Stimulated activated CD4-positive, alpha-beta T cell treated with anti-CD3 and anti-CD28 coated beads, Interleukin-2, amount 100 ng/mL, for 24 hours (primary cell): ENCODE measurements at places on chromosomes 16 and 17.

DNA sequence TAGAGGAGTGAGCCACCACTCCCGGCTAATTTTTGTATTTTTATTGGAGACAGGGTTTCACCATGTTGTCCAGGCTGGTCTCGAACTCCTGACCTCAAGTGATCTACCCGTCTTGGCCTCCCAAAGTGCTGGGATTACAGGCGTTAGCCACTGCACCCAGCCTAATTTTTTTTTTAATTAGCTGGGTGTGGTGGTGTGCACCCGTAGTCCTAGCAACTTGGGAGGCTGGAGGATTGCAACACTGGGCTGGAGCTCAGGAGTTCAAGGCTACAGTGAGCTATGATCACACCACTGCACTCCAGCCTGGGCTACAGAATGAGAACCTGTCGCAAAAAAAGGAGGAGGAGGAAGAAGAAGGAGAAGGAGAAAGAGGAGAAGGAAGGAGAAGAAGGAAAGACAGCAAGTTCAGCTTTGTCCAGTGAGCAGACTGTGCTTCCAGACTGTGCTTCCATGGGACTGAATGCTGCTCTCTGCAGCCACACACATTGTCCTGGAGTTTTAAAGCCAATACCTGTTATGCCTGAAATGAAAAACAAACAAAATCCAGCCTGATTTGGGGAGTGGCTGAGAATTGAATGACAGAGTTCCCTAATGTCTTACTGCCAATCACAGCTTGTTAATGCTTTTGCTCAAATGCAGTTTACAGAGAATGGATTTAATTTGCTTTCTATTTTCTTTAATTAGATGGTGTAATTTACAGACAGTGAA lies 2.8 kb upstream of the TNFRSF13B start:
- DNase-seq, result no peak

DNA sequence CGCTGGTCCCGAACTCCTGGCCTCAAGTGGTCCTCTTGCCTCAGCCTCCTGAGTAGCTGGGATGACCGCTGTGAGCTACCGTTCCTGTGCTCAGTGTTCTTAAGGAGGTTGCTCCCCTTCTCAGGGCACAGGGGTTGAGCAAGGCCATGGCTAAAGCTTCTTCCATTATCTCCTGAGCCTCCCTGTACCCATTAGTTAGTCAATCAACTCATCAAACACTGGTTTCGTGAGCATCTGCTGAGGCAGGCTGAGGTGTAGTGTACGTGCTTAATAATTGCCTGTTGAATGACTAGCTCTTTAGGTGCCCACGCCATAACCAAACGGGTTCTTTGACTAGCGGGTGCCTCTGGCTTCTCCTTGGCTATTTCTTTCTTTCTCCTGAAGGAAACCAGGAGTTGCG lies 11.7 kb downstream of the SGCA start:
- DNase-seq, result no peak

DNA sequence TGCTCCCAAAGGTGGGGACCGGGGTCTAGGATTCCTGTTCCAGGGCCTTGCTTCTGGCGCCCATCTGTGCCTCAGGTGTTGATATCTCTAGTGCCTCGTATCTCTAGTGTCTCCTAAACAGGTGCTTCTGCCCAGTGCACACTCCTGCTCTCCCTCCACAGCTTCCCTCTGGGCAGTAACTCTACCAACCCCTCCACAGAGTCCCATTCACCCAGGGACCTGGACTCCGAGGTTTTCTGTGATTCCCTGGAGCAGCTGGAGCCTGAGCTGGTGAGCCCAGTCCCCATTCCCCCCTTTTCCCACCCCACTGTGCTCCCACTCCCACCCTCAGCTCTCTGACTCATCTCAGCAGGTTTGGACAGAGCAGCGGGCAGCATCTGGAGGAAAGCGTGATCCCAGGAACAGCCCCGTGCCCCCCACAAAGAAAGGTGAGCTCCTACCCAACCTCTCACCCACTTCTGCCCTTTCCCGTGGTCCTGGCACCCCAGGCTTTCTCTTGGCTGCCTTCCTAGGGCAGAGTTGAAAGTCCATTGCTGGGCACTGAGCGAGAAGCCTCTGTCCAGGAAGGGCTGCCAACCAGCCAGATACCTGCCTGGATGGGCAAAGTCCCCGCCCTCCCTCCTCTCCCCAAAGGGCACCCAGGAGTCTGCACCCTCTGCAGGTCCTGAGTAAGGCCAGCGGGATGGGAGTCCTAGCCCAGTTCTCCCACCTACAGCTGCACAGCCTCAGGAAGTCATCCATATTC lies 2.2 kb downstream of the ACBD4 start:
- no peak for DNase-seq

- DNase-seq, result no peak
These were observed 163.5 kb upstream of the ZNF267 start for GRCh38 chr16:31710134-31710533.

- DNase-seq, result no peak
These were observed 294.7 kb downstream of the KIF2B start for GRCh38 chr17:54117452-54117851.

DNA sequence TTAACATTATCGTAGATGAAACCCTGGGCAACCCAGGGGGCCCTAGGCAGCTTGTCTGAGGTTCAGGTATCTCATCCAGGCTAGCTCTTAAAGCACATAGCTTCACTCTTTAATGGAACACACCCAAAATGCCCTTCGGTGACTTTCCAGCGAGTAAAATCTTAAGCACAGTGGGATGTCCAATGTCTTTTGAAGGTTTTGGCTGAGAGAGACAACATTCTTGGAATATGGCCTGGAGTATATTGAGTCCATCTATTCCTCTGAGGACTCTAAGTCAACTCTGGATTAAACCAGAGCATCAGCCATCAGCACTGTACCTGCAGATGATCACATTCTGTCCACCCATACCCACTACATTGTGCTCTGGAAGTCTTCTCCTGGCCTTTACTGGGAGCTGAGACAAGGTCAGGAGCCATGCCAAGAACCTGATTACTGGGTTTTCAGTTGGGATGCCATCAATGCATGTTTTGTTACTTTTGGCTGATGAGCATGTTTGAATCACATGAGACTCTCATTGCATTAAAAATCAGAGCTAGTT lies 63.4 kb upstream of the CDH11 start:
- no peak for DNase-seq

DNA sequence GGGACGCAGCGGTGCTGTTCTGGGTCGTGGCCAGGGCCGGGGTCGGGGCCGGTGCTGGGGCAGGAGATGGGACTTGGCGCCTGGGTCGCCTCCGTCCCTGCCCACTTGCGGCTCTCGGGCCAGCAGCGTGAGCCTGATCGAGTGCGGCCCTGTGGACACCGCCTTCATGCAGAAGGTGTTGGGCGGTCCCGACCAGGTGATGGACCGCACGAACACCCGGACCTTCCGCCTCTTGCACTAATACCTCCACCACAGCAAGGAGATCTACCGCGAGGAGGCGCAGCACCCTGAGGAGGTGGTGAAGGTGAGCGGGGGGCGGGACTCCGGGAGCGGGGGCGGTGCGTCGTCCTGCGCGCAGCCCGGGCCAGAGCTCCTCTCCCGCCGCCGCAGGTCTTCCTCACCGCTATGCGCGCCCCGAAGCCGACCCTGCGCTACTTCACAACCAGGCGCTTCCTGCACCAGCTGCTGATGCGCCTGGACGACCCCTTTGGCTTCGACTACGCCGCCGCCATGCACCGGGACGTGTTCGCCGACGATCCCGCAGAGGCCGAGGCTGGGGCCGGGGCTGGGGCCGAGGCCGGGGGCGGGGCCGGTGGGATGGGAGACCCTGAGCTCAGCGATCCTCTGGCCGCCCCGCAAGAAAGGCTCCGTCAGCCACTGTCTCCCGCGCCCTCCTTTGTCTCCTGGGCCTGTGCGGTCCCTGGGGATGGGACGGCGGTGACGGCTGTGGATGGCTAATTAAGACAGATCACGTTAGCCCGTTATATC lies 4.5 kb upstream of the HSD17B1 start:
- DNase-seq, result peak; percentile 83

DNA sequence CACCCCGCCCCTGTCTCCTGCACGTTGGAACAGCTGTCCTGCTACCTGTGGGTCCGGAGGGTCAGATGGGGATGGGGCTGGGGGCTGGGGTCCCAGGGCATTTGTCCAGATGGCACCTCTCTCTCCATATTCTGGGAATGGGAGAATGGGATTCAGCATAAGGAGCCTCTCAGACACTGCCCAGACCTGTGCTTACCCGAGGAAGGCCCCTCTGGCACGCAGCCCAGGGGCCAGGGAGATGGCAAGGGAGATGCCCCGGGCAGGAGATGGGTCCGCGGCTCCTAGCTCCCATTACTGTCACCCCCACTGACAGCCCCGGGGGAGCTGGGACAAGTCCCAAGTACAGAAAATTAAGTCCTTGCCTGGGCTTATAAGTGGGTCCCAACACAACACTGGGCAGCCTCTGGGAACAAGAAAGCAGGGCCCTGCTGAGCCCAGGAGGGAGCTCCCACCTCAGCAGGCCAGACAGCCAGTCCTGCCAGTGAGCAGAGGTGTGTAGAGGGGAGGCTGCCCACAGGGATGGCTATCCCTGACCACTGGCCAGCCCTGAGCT lies 1.8 kb downstream of the VASN start:
- DNase-seq, result no peak

DNA sequence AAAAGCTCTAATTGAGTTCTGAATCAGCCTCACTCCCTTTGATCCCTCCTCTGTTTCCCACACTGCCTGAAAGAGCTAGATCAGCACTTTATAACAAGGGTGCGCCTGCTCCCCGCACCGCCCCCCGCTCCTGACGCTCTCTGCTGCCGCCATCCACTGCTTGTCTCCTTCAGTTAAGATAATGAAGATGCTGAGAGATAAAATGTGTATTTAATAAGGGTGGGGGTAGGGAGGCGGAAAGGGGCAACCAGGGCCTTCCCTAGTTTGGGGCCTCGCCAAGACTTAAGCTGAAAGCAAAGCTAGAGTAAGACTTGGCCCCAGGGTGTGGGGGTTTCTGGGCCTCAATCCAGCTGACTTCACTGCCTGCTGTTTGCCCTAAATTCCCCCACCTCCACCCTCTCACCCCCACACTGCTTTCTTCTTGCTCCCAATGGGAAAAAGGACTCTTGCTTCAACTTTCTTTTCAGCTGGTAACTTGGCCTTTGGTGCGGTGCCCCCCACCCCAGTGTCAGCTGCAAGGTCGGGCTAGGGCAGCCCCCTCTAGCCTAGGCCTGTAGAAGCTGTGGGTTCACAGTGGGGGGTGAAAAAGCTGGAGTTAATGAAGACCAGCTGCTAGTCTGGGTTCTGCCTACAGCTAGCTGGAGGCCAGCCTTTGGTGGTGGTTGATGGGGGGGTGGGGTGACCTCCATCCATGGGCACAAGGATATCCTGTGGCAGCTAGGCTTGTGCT lies 1.8 kb upstream of the RARA start:
- no peak for DNase-seq

GRCh38 chr17:45123930-45124796 lies 8.2 kb downstream of the PLCD3 start:
- peak; percentile 15 for DNase-seq

DNA sequence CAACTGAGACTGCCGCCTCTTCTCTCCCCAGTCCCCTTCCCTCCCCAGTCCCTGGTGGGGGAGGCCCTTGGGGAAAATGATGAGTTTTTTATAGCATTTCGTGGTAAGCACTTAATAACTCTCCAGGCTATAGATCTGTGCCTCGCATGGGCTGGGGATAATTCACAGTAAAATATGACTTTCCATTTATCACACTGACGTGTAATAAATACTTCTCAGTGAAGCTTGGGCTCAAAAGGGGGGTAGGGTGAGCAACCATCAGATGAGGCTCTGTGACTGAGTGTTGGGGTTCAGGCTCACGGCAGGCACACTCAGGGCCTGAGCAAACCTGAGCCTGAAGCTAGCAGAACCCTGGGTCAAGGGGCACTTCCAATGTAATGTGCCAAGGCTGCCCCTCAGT lies 101.6 kb downstream of the CCT6B start:
- no peak for DNase-seq

DNA sequence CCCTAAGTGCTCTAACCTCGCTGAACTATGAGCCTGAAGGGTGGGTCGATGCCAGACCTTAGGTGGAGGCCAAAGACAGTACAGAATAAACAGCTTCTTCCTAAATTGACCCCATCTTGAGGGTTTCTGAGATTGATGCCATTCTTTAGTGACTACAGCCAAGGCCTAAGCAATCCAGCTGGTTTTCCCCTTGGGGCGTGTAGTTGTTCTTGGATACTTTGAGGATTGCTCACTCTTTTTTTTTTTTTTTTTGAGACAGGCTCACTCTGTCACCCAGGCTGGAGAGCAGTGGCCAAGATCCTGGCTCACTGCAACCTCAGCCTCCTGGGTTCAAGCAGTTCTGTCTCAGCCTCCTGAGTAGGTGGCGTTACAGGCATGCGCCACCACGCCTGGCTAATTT lies 2.0 kb downstream of the OVCA2 start:
- no peak for DNase-seq

GRCh38 chr17:71725811-71726210 lies 395.0 kb upstream of the SOX9 start:
- DNase-seq, result no peak

GRCh38 chr16:89983536-89983935 lies 35.0 kb downstream of the DEF8 start:
- DNase-seq, result no peak

- DNase-seq, result no peak
These were observed 52.0 kb upstream of the TEX2 start for GRCh38 chr17:64315032-64315490.

DNA sequence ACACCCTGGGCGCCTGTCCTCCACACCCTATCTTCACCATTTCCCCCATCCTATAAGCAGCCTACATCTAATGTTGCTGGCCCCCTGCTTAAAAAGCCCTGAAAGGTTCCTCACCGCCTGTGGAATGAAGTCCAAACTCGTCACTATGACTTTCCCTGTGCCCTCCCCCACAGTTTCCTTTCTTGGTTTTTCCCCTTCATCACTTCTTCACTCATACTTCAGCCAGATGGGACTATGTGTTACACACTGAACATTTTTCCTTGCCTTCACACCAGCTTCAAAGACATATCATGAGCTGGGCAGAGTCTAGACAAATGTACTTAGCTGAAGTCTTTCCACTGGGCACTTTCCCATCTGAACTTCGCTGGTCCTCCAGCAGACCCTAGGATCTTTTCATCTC lies 1.5 kb upstream of the MARCHF10 start:
- DNase-seq, result no peak

- DNase-seq, result no peak
These were observed 6.1 kb downstream of the ARHGAP27 start for GRCh38 chr17:45426561-45426960.

GRCh38 chr16:49528060-49528865 lies 154.7 kb downstream of the C16orf78 start:
- peak; percentile 28 for DNase-seq

GRCh38 chr16:48511071-48511540 lies 98.9 kb downstream of the N4BP1 start:
- no peak for DNase-seq

DNA sequence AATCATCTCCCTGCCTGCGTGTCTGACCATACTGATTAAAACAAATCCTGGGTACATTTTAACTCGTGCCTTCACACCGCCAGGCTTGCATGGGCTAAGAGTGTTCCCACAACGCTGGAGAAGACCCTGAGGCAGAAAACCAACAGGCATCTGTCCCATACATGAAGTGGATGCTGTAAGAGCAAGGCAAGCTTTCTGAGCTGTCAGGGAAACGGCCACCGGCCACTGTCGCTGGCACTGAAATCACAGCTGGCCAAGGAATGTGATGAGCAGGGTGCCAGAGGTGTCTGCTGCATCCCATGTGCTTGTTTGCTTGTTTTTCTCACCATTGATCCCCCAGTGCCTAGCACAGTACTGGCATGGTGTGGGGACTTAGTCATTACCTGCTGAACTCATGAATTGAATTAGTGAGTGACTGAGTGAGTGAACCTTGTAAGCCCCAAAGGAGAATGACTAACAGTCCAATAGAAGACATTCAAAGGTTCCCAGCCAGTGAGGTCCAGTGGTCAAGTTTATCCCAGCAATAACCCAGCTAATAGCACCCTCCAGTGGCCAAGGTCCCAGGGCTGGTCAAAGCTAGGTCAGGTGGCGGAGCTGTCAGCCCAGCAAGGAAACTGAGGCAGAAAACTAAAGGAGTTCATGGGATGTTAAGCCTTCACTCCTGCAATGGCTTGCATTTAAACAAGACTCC lies 92.7 kb upstream of the CDH5 start:
- no peak for DNase-seq
